ENCODE measurements at places on chromosomes 12 and 14.

DNA sequence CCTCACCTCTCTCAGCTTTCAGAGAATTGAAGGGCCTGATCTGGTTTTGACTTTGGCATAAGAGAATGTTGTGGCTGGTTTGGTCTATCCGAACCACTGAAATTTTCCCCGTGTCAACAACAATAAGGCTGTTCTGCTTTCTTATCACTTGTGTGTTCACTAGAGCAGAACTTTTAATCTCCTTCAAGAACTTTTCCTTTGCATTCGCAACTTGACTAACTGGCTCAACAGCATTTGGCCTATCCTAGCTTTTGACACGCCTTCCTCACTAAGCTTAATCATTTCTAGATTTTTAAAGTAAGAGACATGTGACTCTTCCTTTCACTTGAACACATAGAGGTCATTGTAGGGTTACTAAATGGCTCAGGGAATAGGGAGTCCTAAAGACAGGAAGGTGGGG, 25.9 kb upstream of the EDDM3A start:
- no peak for DNase-seq

DNA sequence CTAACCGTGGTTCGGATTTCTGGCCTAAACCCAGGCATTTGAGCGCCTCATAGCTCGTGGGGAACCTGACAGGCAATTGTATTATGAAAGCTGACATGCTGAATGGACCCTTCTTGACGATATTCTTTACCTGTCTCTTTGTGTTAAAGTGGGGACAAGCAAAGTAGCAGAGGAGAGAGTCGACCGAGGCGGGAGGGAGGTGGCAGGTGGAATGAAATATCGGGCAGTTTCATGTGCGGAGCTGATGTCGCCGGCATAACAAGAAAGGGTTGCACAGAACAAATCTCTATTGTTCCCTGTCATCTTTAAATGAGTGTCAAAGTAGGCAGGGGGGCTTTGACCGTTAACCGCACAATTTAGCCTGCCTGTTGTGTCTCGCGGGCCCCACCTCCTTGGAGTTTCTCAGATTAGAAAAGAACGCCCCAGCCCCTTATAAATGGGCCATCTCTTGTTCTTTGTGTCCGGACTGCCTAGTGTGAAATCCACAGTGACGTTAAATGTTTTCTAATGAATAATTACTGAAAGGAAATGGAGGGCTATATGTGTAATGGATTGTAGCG, 11.5 kb downstream of the MYO1H start:
- no peak for DNase-seq

- no peak for DNase-seq
These were observed 1193.3 kb downstream of the FLRT2 start for GRCh38 chr14:86723254-86723624.

DNA sequence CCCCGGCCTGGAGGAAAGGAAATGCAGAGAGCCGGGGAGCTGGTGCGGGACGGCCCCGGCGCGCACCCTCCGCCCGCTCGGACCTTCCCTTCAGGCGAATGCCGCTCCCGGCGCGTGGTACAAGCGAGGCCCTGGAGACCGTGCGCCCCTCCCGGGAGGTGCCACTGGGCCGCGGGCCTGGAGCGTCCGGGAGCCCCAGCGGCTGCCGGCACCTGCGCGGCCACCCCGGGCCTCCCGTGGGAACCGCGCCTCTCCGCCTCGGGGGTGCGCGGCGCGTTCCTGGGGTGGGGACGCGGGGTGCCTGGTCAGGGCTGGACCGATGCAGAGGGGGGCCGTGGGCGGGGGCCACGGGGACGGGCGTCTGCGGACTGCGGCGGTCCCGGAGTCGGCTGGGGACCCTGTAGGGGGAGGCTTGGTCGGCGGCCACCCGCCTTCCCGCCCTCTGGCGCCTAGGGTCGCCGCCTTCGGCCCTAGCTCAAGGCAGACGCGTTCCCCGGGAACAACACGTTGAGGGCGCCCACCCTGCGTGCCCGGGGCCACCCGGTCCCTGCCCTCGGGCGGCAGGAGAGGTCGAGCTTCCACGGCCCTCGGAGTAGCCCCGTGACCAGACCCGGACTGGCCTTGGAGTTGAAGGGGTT, 599 bp downstream of the PAPLN start:
- peak; percentile 14 for DNase-seq

DNA sequence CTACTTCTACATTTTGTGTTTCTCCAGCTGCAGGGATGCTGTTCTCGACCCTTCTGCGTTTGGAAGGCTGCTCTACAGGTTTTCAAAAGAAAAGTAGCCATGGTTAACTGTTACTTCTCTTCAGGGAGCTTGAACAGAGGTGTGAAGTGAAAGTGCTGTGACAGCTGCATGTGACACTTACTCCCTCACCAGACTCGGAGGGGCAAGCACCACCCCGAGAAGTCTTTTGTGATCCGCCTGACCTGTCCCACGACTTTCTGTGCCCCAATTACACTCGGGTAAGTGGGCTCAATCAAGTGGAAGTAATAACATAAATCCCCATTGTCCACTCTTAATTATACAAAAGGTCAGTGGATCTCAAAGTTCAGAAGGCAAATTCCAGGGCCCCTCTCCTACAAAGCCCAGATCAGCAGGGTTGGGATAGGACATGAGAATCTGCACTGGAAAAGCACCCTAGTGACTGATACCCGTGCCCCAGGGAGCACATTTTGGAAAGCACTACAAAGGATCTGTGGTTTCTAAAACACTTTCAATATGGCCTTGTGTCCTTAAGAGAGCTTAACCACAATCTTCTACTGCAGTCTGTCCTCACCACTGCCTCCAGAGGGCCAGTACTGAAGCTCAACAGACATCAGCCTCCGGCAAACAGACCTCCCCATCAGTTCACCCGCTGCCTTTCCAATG, 11.5 kb downstream of the FICD start:
- no peak for DNase-seq

DNA sequence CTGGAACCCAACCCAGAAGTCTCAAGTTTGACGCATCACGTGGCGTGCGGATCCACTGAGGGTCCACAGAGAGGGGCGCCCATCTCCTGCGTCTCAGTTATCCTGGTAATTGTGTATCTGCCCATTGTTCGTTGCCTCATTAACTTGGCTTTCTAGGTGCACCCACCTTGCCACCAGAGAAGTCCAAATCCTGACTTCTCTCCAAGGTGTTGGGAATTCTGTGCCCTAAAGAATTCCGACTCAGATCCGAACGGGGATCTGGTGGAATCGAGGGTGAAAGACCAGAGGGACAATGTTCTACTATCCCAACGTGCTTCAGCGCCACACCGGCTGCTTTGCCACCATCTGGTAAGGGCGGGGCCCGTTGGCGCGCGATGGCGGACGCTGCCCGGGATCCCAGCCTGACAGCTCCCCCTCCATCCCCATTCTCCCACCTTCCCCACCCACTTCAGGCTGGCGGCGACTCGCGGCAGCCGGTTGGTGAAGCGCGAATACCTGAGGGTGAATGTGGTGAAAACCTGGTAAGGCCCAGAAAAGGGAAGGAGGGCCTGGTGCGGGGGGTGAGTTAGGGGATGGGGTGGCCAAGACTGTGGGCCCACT, 481 bp downstream of the REC8 start:
- no peak for DNase-seq

DNA sequence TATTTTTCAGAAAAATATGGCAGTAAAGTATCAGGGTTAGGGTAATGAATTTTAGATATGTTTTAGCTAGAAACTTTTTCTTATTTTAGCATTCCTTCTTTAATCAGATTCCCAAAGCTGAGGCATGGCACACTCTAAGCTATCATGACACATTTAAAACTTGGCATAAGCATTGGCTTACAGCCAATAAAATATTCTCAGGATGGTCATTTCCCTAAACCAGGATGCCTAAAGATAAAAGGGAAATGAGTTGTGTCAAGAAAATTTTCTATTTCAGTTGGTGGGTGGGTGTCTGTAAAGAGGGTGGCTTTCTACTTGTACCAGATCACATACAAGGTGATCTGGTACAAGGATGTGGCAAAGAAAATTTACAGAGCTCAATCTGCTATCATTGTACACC, 47.8 kb downstream of the PEBP1 start:
- DNase-seq = no peak

GRCh38 chr12:43238281-43238680, 313.7 kb downstream of the ADAMTS20 start:
- DNase-seq = no peak

GRCh38 chr12:88413646-88414045, 166.6 kb downstream of the KITLG start:
- DNase-seq = no peak

- no peak for DNase-seq
These were observed 400.9 kb upstream of the CCDC196 start for GRCh38 chr14:66085224-66085623.

DNA sequence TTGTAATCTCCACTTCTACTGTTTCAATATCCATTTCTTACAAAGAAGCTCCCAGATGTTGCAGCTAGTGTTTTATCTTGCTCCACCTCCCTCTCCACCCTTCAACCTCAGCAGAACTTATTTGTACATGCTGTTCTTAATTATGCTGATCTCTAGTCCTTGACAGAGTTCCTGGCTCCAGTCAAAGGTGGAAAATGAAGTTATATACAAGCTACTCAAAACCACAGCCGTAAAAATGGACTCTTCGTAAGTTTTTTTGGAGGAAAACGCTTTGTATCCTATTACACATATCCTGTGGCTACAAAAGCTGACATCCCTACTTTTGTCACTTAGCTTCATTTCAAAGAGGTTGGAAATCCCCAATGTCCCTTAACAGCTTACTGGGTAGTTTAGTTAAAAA, 1.3 kb downstream of the CLEC1A start:
- no peak for DNase-seq

DNA sequence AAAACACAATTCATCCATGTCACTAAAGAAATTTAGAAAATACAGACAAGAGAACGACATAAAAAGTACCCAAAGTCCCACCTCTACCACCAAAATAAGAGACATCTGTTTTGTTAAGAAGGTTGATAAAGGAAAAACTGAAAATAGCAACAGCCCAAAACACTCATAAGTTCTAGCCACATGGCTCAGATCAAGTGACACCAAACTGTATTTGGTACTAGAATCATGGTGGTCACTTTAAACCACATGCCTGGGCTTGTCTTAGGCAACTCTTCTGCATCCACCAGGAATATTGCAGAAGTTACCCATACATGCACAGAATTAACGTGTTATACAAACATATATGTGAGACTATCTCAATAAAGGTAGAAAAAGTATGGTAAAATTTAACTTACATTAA, 78.2 kb upstream of the GTF2A1 start:
- DNase-seq = no peak

GRCh38 chr12:5379749-5380496, 52.0 kb upstream of the NTF3 start:
- no peak for DNase-seq

DNA sequence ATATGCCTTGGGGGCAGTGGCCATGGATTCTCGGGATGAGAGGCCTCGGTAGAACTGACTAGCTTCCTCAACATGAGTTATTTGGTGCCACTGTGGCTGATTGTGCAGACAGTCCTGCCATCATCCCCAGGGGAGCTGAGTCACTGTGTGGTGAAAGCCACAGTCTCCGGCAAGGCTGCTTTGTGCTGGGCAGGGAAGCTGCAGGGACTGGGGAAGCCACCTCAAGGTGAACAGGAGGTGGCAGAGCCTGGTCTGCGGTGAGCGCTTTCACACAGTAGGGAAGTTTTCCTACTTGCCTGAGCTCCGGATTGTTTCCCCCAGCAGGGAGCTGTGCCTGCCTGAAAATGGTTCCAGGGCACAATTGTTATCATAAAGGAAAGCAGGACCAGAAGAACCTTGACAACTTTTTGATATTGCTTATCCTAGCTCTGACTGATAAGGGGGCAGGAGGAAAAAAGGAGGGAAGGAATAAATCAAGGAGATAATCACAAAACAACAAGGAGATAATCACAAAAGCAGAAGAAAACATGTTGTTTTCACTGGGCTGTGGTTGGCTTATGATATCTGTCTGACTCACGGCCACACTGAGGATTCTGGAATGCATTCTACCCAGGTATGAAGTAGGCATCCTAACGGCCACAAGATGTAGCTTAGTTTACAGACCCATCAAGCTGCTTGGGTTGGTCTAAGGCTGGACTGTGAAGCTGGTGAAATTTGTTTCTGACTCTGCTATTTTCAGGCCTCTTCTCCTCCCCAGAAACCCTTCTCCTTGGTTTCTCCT, 32.2 kb upstream of the GNG2 start:
- peak; percentile 68 for DNase-seq

- peak; percentile 76 for DNase-seq
These were observed 20.9 kb upstream of the BLTP3B start for GRCh38 chr12:100163416-100164152.

GRCh38 chr12:31922341-31923062, 36.7 kb upstream of the RESF1 start:
- DNase-seq = no peak

GRCh38 chr14:65195042-65195719, 92.9 kb upstream of the MAX start:
- no peak for DNase-seq

DNA sequence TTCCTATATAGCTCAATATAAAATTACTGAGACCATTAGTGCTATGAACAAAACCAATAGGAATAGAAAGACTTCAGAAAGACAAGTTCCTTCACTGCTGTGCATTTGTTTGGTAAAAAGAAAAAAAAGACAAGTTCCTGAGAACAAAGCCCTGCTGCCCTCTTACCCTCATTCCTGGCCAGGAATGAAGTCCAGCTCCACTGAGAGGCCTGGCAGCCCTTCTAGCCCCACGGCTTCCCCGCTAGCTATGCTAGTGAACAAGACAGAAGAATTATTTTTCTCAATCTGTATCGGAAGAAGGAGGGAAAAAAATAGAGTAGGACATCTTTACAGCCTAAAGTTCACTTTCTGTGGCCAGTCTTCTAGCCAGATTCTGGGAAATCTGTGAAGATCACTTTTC, 1.6 kb downstream of the MFAP5 start:
- DNase-seq = no peak

DNA sequence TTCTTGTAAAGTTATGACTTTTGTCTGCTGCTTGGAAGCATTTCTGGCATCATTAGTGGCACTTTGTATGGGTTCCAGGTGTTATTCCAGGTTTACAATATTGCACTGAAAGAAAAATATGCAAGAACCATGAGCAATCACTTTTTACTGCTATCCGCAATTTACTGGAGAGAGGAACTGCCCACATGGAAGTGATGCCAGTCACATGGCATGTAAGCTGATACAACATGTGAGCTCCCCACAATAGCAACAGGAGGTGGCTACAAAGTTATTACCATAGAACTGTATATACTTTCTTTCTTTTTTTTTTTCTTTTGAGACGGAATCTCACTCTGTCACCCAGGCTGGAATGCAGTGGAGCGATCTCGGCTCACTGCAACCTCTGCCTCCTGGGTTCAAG, 1012.1 kb downstream of the BCL11B start:
- no peak for DNase-seq

DNA sequence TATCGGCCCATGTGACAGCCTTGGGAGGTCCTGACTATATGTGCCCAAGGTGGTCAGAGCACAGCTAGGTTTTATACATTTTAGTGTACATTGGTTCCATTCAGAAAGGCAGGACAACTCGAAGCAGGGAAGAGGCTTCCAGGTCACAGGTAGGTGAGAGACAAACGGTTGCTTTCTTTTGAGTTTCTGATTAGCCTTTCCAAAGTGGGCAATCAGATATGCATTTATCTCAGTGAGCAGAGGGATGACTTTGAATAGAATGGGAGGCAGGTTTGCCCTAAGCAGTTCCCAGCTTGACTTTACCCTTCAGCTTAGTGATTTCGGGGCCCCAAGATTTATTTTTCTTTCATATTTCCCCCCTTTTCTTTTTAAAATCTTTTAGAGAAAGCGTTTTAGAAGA, 87.6 kb upstream of the PPP2R5C start:
- DNase-seq = no peak

GRCh38 chr12:78149459-78149858, 318.8 kb downstream of the NAV3 start:
- DNase-seq = no peak

Data from activated naive CD8-positive, alpha-beta T cell treated with anti-CD3 and anti-CD28 coated beads for 36 hours (primary cell).